ENCODE measurements at places on chromosomes 12 and 14.
A peak's percentile ranks its signal among the peaks of the same experiment; 100 is the strongest.

DNA sequence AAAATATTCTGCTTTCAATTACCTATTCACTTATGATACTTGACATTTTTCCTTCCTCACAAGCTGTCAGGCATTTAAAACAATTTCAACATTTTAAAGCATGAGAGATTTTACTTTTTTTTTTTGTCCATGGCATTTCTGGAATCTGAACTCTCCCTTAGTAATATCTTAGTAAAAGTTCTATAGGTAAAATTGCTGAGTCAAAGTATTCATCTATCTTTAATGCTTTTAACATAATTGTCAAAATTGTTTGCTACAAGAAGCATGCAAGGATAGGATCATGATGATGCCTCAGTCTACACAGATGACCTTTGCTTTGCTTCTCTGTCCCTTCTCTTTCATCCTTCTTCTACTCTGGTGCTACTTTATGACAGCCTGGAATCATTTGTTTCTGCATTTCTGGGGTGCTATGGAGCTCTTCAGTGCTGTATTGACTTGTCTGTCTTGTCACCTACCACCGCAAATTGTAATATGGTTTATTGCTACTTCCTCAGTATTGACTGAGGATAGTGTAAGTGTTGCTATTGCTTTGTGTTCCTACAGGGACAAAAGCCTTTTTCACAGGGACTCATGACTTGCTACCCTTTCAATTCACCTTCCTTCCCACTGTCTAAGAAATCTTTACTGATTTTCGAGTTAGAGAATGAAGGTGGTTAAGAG lies 589.8 kb upstream of the ATP2B1 start:
- DNase-seq = no peak

DNA sequence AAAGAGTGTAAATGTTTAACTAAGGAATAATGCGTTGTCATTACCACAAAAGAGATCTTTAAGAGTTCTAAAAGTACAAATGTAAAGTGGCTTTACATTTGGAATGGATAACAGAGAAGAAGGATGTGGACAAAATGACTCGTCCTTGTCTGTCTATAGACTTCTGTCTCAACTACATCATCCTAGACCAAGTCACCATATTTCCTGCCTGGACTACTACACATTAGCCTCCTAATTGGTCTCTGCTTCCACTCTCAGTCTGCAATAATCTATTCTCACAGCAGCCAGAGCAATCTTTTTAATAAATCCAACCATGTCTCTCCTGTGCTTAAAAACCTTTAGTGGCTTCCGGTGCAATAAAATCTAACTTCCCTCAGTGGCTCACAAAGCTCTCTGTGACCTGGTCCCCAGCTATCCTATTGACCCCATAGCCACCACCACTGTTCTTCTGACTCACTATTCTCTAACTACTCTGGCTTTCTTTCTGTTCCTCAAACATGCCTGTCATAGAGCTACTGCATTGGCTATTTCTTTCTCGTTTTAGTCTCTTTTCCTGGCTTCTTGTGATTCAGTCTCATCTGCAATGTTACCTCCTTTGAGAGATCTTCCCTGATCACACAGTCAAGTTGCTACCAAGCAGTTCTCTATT lies 91.1 kb downstream of the MYF5 start:
- no peak for DNase-seq

GRCh38 chr12:11876307-11876706 lies 194.4 kb upstream of the BCL2L14 start:
- no peak for DNase-seq

GRCh38 chr12:63098851-63099250 lies 52.1 kb downstream of the AVPR1A start:
- no peak for DNase-seq

DNA sequence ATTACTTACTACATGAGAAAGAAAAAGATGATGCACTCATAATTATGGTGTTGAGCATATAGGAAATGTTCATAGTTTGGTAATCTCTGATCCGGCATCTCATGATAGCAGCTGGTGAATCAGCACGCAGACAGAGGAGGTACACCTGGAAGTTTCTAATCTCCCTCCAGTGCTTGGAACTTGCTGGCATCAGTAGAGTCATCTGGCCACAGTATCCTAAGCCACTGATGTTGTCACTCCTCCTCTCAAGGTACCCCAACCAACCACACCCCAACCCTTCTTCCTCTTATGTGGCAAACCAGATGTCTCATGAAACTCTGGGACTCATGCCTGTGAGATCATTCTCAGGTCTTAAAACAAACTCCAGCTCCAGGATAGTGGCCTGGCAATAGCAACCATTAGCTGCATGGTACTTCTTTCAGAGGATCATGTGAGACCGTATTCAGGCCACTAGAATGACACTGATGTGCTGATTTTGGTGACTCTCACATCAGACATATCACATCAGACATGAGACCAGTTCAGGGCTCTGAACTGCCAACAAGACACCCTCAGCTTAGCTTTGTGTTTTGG lies 143.0 kb downstream of the RASSF9 start:
- no peak for DNase-seq

- no peak for DNase-seq
Measured at GRCh38 chr14:26719514-26719913, 121.7 kb upstream of the NOVA1 start.

DNA sequence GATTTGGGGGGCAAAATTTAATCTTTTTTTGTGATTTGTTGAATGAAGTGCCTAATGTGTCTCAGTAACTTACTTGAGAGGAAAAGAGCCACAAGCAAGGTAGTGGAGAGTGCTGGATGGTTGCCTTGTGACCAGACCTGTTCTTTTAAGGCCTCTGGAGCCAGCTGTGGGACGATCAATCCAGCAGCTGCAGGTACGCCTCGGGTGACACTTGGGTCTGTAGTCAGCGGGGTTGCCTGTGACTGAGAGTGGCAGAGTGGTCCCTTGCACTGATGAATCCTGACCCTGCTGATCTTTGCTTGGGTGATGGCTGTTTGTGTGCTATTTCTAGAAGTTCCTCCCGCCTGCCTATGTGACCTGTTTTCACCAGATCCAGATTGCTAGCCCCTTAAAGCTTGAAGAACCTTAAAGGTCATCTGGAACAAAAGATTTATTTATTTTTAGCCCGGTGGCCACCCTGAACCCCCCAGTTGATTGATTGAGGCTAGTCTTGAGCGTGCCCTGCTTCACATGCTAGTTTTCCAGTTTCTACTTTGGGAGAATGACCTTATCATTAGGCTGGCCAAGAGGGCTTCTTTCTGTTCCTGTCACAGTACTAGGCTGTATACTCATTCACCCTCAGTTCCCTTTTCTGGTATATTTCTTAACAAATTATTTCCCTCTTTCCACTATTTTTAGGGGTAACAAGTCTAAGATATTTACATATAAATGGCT lies 23.2 kb downstream of the PRKCH start:
- no peak for DNase-seq

DNA sequence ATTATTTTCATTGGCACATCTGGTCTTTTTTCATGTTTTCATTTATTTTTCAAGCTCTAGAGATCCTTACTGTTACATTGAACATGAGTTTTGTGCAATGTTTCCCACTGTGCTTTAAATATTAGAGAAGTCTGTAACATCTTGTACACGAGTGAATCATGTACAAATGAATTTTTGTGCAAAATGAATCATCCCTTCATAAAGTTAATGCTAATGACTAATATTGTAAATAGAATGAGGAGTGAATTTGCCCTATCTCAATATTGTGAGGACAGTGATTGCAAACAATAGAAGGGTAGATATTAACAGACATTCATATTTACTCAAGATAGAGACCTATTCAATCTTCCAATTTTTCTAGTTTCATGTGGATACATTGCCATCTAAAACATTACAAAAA lies 463.3 kb upstream of the FOXG1 start:
- DNase-seq = no peak

DNA sequence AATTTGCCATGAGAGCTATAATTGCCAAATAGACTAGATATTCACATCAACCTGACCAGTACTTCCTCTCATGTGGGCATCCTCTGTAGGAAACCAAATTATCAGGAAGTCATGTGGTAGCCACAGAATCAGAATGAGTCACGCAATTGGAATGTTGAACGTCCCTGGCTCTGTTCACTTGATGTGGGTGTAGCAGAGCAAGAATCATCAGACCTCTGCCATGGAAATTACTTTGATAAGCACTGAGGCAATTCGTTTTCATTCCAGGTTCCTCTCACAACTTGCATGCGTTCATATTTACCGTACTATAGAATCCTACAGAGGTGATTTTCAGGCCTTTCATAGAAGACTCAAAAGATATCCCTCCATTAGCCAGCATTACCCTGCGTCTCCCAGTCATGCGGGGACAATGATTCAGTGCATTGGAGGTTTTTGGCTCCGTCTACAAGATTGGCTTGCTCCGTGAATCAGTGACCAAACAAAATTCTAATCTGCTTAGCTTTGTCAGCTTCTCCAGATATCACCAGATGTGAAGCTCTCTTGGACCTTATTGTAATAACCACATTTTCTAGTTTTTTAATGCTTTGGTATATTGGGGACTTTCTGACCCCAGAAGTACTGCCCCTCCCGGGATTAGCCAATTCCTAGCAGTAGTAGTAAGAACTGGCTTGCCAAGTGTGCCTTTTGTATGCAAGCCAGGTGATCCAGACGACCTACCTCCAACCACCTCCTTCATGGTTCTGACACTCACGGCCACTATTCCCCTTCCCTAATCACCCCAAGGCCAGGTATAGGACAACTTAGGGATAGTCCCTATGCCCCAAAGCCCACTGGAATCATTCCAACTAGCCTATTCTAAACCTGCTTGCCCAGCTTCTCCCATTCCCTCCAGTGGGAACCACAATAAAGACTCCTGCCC lies 133.4 kb downstream of the KICS2 start:
- DNase-seq = peak; percentile 6

DNA sequence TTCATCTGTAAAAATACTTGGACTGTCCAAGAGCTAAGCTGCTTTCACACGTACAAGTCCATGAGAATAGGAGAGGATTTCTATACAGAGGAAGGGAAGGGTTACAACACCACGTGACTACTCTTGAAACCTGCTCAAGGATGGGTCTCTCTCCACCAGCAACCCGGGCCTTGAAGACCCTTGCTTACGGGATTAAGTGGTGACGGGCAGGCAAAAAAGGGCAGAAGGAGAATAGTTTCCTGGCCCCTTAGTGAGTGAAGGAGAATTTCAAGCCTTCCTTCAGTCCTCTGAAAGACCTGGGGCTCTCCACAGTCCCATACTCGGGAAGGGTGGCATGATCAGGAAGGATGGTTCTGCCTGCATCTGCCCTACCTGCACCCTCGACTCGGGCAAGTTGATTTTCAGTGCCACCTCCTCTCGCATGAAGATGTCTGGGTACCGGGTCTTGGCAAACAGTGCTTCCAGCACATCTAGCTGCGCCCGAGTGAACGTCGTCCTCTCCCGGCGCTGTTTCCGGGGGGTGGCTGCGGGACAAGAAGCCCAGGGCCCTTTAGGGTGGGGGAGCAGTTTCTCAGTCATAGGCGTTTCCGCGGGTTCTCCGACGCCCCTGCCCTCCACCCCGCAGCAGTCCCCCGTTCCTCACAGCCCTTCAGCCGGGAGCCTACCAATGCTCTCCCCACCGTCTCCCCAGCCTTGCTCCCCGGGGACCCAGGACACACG lies 6.3 kb downstream of the OTX2 start:
- DNase-seq = no peak

DNA sequence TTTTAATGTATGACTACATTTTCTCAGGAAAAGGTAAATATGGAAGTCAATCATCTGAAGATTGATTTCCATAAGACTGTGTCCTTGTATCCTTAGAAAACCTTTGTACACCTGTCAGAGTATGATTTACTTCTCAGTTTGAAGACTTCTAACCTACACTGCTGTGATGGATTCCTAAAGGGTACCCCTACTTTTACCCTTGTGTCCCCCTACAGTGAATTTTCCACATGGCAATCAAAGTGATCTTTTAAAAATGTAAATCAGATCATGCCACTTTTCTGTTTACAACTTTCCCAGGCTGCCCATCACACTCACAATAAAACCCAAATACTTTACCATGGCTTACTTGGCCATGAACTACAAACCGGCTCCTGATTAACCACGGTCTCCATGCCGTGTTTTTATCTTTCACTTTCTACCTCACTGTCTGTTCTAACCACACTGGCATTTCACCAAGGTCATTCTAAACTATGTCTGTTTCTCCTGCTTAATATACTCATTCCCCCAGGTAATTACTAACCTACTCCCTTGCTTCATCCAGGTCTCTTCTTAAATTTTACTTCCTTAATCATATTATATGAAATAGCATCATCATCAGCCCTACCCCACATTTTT lies 8.1 kb downstream of the DNAI7 start:
- no peak for DNase-seq

GRCh38 chr14:77872983-77873382 lies 73.1 kb downstream of the ADCK1 start:
- no peak for DNase-seq

DNA sequence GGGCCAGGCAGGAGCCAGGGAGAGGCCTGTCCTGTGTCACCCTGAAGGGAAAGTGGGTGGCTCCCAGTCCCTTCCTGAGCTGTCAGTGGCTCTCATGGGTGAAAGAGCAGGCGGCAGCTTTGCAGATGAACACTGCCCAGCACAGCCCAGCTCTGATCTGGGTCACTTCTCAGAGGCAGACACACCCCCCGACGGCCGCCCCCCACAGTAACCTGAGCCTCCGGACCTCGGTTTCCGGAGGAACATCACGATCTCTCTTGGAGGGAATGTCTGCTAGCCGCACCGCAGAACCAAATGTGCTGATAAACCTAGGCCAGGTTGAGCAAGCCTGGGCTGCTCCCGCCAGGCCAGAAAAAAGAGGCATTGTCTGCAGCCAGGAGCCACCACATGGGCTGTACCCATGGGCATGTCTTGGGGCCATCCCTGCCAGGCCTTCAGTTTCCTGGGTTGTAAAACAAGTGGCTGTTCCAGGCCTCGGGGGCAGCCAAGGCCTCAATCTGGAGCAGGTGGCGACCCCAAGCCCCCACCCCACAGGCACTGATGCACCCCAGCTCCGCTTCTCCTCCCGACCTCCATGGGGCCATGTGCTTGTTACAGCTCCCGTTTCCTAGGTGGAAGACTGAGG lies 57.6 kb downstream of the NCOR2 start:
- no peak for DNase-seq

- DNase-seq = no peak
Measured at GRCh38 chr12:108875682-108876361, 4.1 kb upstream of the DAO start.

GRCh38 chr14:27995691-27996090 lies 770.9 kb upstream of the FOXG1 start:
- DNase-seq = peak; percentile 97

GRCh38 chr12:30696486-30696885 lies 817 bp upstream of the IPO8 start:
- DNase-seq = no peak

DNA sequence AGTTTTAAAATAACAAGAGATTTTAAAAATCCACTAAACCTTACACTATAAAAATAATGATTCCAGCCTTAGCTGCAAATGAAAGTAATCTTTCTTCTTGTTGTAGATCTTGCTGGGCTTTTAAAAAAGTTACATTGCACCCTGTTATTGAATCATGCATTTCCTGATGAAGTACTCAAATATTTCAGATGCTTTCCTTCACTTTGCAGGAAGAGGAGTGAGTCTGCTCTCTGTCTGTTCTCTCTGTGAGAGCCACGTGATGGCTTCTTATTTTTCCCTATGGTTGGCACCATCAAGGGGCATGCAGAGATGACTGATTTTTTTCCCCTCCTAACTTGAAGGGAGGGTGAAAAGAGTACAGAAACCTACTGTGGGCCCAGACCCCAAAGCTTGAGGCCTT lies 262.7 kb downstream of the ATP23 start:
- no peak for DNase-seq

Data from NCI-H1417 treated with DMSO at 0.1 percent for 48 hours (cell line).